ENCODE measurements at places on chromosomes 1 and 21. TPM values are rescaled to one million over a fixed set of nuclear protein-coding genes. Genes with fewer than 3 reads are reported as not detected.

KRTAP19-1 gene
- total RNA-seq, result not detected

C1QB gene
- not detected for total RNA-seq

KRTAP7-1 gene
- total RNA-seq, result not detected

MYOC gene
- total RNA-seq, result 84.2 TPM

TMEM269 gene
- not detected for total RNA-seq

FOXD3 gene
- total RNA-seq, result not detected

LRRC39 gene
- total RNA-seq, result 0.34 TPM

VANGL2 gene
- total RNA-seq, result 3.0 TPM

HSD11B1 gene
- not detected for total RNA-seq

PER3 gene
- 15.2 TPM for total RNA-seq

CFAP74 gene
- not detected for total RNA-seq

PRELP gene
- total RNA-seq, result not detected

LRRC8B gene
- 15.6 TPM for total RNA-seq

REN gene
- not detected for total RNA-seq

PROX1 gene
- not detected for total RNA-seq

RSPH1 gene
- not detected for total RNA-seq

PARK7 gene
- 487 TPM for total RNA-seq

PTAFR gene
- 0.27 TPM for total RNA-seq

MRPL37 gene
- total RNA-seq, result 218 TPM

PLPP3 gene
- not detected for total RNA-seq

BLACAT1 gene
- total RNA-seq, result 1.8 TPM

KIF14 gene
- 17.8 TPM for total RNA-seq

SFN gene
- 67.7 TPM for total RNA-seq

MINDY1 gene
- 8.1 TPM for total RNA-seq

TMEM52 gene
- 5.3 TPM for total RNA-seq

SELENBP1 gene
- total RNA-seq, result not detected

FAM163A gene
- total RNA-seq, result not detected

PIGR gene
- not detected for total RNA-seq

ACTN2 gene
- not detected for total RNA-seq

NIPAL3 gene
- 9.0 TPM for total RNA-seq

Measured in G401 (cell line).